ENCODE measurements at places on chromosomes 6 and 20.

- no peak for DNase-seq
Observed at GRCh38 chr20:12098421-12098820, 180.7 kb downstream of the BTBD3 start.

- DNase-seq: no peak
Observed at GRCh38 chr20:57703013-57703412, 6.8 kb downstream of the PMEPA1 start.

DNA sequence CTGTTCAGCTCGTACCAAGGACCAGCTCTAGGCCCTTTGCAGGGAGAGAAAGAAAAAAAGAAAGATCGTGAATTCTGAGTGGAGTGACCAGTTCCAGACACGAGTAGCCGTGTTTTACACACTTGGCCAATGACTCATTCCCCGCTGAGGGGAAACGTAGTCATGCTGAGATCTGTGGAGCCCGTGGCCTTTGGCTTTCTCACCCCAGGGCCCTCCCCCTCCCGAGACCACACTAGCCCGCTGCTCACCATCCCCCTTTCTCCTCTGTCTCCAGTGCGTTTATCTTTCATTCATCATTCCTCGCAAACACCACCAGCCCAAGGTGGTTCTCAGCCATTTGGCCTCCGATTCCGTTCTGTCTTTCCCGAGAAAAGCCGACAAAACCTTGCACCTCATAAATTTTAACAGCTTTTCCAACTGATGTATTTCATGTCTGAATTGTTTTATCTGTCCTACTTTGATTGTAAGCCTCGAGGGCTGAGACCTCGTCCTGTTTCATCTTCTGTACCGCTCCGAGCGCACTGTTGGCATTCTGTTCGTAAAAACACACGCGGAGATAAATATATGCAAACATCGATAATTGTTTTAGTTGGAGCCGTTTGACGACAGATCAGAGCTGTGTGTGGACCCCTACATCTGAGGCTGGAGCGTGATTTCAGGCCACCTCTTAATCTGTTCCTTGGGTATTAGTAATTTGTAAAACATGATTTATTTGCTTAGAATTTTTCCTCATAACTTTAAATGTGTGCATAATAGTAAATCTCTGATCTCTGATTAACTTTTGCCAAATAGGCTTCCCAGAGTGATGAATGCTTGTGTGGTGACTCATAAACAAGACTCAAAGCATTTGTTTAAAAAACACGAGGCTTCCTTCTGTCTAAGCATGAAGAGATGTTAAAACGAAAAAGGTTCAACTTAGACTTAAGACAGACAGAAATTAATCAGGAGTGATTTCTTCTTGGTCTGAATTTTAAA, 336.6 kb downstream of the CDH4 start:
- DNase-seq: peak; percentile 84

- peak; percentile 75 for DNase-seq
Observed at GRCh38 chr6:71336901-71337300, 48.3 kb downstream of the OGFRL1 start.

GRCh38 chr6:39806278-39806677, 14.1 kb downstream of the DAAM2 start:
- no peak for DNase-seq

DNA sequence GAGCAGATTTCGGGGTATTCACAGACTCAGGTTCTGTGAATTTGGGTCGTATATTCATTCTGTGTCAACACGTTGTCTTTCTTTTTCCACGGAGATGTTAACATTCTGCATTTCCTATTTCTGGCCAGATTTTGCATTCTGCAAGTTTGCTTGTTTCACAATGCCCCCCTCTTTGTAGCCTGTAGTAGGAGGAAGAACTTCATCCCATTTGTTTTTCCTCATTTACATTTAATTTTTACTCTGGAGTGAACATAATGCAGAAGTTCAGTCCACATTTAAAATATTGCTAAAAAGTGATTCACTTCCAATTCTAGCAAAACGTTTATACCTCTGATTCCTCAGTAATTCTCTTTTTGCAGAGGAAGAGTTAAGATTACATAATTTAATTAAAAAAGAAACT, 12.9 kb downstream of the TAGAP start:
- DNase-seq: no peak

GRCh38 chr6:119881416-119881815, 531.9 kb upstream of the MAN1A1 start:
- peak; percentile 56 for DNase-seq

- peak; percentile 73 for DNase-seq
Observed at GRCh38 chr6:26273673-26274588, 91.1 kb upstream of the BTN3A2 start.

- DNase-seq: no peak
Observed at GRCh38 chr20:48739395-48740291, 88.2 kb downstream of the PREX1 start.

DNA sequence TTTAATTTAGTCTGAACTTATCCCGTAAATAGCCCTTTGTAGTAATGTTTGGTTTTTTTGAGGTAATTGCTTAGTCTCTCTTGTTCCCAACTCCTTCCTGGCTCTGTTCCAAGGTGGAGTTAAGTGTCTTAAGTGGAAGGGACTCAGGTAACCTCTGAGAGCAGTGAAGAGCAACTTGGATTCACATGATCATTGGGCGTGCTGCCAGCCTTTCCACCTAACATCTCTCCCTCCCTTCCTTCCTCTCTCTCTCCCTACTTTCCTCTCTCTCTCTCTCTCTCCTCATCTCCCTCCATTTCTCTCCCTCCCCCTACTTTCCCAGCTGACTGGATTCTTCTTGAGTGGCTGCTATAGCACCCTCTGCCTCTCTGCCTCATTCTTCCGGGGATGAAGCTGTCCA, 232.9 kb upstream of the SASH1 start:
- peak; percentile 53 for DNase-seq

DNA sequence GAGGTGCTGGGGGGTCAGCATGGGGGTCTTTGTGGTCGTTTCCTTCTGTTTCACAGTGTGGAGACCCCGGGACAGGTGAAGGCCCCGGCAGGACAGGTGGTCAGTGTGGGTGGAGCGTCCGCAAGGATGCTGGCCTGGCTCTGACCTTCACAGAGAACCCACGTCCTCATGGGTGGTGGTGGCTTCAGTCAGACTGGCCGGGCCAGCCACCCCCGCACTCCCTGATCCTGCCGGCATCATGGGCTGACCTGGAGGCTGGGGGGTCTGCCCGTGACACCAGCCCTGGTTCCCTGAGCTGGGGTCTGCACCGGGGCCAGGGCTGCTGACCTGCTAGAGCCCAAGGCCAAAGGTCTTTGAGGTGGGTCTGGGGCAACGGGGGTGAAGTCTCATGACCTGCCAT, 41.9 kb downstream of the CDH4 start:
- DNase-seq: no peak

Data from M059J (cell line).